Activated T-cell treated with anti-CD3 and anti-CD28 coated beads for 1 hour (primary cell): ENCODE measurements at places on chromosomes 12 and 14.

DNA sequence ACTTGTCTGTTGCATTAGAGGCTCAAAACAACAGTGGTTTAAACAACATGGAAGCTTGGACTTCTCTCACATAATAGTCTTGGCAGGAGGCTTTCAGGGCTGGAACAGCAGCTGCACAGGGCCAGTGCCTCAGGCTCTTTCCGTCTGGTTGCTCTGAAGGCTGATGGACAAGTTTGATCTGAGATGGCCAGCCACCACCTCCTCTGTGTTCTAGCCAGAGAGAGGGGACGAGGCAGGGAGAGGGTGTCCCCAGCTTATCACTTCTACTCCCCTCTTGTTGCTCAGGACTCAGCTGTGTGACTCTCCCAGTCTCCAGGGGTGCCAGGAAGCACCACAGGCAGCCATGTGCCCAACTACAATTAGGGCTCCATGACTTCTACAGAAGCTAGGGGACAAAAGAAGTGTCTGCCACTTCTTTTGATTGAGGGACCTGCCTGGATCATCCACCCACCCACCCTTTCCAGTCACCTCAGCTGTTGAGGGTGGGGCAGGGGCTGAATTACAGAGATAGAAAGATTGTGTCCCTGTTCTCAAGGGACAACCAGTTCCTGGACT lies 46.6 kb downstream of the SMIM41 start:
- DNase-seq, result no peak

GRCh38 chr12:124000111-124000510 lies 27.1 kb downstream of the ZNF664 start:
- no peak for DNase-seq

GRCh38 chr14:68753690-68754089 lies 39.2 kb downstream of the ZFP36L1 start:
- DNase-seq, result no peak

GRCh38 chr12:114209861-114210260 lies 196.1 kb downstream of the TBX5 start:
- no peak for DNase-seq

DNA sequence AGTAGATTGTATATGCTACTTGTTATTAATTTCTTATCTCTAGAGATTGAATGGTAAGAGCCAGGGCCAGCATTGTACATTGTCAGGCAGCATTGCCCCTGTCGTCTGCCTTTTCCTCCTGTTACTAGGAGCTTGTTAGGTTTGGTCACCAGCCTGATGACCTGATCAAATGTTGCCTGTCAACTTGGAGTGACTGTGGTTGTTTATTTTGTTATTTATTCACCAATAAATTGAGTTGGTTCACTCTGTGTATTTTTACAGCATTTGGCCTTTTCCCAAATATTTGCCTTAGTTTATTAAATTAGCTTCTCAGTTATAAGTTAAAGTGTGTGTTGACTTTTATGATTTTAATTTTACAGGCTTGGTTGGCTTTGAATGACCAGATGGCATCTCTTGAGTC lies 88.4 kb downstream of the PRKCH start:
- no peak for DNase-seq

DNA sequence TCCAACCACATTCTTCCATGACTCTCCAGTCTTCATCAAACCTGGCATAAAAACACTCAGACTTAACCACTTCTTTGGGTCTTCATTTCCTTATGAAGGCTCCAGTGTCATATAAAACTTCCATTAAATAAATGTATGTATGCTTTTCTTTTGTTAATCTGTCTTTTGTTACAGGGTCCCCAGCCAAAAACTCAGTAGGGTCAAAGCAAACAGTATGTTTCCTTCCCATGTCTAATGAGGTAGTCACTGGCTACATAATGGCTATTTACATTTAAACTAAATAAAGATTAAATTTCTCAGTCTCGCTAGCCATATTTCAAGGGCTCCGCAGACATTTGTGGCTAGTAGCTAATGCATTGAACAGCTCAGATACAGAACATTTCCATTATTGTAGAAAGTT lies 40.1 kb upstream of the STAB2 start:
- no peak for DNase-seq

GRCh38 chr12:122100568-122100967 lies 22.0 kb downstream of the MLXIP start:
- DNase-seq, result no peak

DNA sequence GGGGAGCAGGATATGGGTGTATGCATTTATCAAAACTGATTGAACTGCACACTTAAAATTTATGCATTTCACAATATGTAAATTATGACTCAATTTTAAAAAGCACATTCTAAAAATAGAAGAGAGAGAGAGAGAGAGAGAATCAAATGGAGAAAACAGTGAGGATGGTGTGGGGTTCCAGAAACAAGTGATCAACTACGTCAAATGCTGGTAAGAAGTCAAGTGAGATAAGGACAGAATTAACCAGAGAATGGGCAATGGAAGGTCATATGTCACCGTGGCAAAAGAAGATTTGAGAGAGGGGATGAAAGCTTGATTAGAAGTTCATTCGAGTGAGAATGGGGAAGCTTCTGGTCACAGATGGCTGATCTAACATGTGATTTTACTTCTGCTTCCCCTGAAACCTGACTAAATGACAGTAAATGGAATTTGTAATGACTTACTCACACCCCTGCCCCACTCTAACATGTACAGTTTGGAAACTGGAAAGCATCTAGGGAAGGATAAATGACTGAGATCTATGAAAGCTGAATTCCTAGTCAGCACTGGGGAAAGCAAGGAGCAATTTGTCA lies 276.5 kb upstream of the AMIGO2 start:
- no peak for DNase-seq

GRCh38 chr14:85731186-85731585 lies 201.2 kb downstream of the FLRT2 start:
- no peak for DNase-seq

GRCh38 chr12:85441741-85442140 lies 161.7 kb downstream of the ALX1 start:
- DNase-seq, result no peak

DNA sequence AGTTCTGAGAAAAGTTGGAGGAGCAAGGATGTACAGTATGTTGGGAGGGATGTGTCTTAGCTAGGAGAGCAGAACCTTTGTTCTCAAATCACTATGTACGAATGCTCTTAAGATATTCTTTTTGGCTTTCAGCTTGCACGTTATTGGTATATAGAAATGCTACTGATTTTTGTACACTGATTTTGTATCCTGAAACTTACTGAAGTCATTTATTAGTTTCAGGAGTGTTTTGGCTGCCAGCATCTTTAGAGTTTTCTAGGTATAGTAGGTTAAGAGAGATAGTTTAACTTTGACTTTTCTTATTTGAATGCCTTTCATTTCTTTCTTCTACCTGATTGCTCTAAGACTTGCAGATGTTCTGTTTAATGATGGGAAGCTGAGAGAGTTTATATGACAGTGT lies 442.8 kb upstream of the FBXO33 start:
- no peak for DNase-seq

DNA sequence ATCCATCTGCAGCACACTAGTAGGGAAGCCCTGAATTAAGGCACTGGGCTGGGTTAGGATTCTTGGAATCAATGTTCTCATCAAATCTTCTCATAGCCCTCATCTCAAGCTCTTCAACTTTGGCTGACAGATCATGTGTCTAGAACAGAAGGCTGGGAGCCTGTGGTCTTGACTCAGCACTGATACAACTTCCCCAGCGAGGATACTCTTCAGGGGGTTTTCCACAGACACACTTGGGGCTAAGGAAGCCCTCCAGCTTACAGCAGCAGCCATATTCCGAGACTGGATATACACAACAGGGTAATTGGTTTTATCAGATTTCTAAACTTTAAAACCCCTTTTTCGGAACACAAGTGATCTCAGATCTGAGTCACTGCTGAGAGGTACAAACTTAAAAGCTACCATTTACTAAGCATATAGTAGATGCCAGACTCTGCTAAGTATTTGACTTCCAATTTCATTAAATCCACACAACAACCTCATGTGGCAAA lies 3.5 kb downstream of the FMNL3 start:
- DNase-seq, result no peak

DNA sequence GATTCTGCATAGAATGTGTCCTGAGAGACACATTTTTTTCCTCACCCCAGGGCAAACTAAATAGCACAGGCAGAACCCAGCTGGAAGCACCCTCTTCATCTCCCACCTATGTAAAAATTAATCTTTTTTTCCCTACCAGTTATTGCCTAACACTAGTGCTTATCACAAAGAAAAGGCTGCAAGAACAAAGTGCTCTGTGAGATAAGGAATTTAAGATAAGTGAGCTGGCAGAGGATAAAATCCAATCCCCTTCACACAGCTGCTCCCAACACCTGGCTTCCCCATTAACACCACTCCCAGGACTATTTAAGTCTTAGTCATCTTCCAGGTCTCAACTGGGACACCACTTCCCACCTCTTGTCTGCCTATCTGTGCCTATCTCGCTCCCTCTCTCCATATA lies 75.2 kb downstream of the TTC9 start:
- no peak for DNase-seq

DNA sequence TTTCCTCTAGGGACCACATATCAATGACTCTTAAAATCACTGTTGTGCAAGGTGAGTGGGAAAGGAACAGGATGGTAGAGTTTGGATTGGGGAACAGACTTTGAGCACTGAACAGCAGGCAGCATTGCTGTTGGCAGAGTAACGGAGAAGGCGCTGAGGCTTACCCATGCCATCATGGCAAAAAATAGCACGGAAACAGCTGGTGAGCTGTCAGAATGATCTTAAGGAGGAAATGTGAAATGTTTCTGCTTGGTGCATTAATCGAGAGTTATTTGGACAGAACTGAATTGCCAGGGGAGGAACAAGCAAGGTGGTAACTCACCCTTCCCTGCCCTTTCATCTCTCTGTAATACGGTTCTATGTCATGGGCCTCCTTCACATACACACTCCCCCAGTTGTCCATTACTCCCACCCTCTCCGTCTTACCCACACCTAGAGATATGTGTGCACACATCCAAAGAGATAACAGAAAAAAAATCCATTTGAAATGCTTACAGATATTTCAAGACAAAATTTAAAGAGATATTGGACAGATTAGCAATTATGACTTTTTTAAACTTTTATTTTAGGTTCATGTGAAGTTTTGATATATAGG lies 572.5 kb downstream of the DIO2 start:
- DNase-seq, result no peak

DNA sequence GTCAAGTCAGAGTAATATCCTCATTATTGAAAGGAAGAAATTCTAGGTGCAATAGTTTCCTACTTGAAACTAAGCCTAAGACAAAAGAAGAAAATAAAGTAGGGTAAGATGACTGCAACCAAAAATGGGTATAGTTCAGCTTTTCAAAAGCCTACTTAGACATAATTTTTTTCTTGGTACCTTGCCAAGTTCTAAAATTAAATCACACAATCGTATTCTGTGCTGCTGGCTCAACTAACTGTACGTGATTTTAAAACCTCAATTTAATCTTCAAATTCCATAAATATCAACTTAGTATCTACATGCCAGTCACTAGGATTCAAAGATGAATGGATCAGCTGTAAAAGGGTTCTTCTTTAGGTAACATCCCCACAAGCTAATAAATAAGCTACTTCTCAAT lies 56.9 kb downstream of the SCAF11 start:
- no peak for DNase-seq

DNA sequence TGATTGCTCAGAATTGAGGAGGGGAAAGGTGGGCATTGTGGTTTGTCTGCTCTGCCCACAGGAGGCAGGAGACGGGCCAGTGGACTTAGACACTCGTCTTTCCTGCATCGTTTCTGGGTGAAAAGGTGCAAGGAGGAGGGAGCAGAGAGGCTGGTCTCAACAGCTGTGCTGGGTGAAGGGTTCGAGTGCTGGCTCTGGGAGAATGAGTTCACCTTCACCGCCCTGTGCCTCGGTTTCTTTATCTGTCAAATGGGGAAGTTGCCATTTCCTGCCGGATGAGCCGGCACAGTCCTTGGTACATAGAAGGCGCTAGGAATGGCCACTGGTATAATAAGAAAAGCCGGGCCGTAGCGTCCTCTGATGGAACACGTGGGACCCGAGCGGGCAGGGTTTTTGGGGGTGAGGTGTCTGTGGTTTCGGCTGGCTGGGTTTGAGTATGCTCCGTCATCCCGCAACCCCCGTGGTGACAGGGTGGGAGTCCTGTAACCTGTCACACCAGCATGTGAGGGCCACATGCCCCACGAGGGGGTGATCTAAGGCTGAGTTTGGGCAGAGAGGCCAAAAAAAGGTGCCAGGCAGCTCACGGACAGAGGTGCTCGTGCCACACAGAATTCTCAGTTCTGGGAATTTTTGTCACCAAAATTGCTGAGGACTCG lies 7.3 kb downstream of the BCL7A start:
- DNase-seq, result no peak

- no peak for DNase-seq
These were observed 9.5 kb downstream of the KRT82 start for GRCh38 chr12:52396656-52397055.

GRCh38 chr12:6268484-6269157 lies 41.9 kb upstream of the PLEKHG6 start:
- DNase-seq, result no peak

DNA sequence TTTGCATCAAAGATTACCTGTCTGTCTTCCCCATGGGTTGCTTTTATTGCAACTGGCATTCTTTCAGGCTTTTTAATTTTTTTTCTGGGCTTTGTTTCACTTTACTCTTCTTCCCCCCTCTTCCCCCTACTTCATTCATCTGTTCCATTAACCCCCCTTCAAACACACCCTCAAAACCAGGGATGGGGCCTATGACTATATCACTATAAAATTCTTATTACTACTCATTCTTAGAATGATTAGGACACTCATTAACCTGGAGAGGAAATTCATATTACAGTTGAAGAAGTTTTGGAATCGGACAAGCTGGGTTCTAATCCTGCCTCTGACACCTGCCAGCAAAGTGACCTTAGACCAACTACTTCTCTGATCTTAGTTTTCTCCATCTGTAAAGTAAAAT lies 24.8 kb upstream of the MDM1 start:
- DNase-seq, result no peak

DNA sequence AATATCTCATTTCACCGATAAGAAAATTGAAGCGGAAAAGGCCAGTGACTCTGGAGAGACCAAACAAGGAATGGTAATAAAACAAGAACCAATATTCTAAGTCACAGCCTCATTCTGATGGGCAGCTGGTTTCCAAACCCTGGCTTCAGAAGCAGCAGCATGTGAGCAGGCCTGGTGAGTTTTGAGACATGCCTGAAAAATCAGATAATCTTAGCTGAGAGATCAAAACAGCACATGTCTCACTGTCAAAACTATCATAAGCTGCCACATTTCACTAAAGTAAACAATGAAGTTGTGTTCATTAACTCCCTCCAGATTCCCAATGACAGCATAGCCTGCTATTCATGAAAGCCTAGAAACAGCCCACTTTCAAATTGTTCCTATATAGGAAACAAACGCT lies 36.5 kb downstream of the CIT start:
- no peak for DNase-seq

DNA sequence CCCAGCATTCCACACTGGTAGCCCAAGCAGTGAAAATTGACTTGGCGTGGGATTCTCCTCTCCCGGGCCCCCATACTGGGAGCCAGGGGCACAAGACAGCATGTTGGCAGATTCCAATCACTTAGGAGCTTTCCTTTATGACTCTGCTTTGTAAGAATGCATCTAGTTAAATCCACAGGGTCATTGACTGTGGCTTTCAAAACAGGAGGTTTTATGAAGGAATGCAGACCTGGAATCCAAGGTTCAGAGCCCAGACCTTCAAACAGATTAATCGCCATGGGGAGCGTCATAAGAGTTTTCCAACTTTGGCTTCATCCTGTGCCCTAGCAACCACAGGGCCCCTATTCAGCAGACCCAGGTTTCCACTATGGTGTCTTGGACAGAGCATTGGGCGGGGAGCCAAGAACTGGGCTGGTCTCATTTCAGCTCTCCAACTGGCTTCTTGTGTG lies 76.4 kb upstream of the RMST start:
- DNase-seq, result no peak
